ENCODE measurements at places on chromosomes 3 and 15. TPM values are rescaled to one million over a fixed set of nuclear protein-coding genes. Genes with fewer than 3 reads are reported as not detected.

DNA sequence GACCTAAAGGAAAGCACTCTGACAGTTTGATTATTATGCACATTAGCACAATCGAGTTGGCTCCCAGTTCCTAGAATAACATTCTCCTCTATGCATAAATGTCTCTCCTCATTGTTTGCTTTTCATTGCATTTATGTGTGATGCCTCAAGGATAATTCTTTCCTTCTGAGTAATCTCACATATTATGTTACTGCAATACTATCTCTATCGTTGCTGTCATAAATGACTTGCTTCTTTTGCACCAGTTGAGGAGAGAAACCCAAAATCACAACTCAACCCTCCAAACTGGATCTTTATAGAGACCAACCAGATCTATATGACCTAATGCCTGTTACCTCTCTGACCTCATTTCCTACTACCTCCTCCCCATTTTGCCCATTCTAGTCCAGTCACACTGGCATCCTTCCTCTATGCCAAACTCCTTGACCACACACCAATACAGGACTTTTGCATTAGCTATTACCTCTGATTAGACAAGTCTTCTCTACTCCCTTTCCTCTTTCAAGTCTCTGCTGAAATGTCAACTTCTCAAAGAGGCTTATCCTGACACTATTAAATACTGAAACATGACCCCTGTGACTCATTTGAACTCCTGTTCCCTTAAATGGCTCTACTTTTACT lies 1026.0 kb downstream of the TUSC7 start:
- no peaks in the 10 kb centered on the region for H3K27me3 ChIP-seq
- no peak overlapping the region for H3K27ac ChIP-seq
- no peak for DNase-seq
- no peak overlapping the region for H3K4me3 ChIP-seq
- no peaks in the 10 kb centered on the region for H3K4me1 ChIP-seq
- no peaks in the 10 kb centered on the region for H3K36me3 ChIP-seq

GRCh38 chr15:91128016-91128415 lies 28.0 kb downstream of the SV2B start:
- no peaks in the 10 kb centered on the region for H3K4me1 ChIP-seq
- no peaks in the 10 kb centered on the region for H3K27me3 ChIP-seq
- H3K27ac ChIP-seq, result no peak overlapping the region
- DNase-seq, result no peak
- no peak overlapping the region for H3K4me3 ChIP-seq

- no peaks in the 10 kb centered on the region for H3K4me1 ChIP-seq
- H3K36me3 ChIP-seq, result no peaks in the 10 kb centered on the region
- no peaks in the 10 kb centered on the region for H3K27me3 ChIP-seq
- H3K4me3 ChIP-seq, result no peak overlapping the region
These were observed 45.6 kb downstream of the RTP1 start for GRCh38 chr3:187242900-187243299.

GRCh38 chr3:77464111-77464688 lies 424.3 kb downstream of the ROBO2 start:
- DNase-seq, result no peak
- no peaks in the 10 kb centered on the region for H3K36me3 ChIP-seq
- no peaks in the 10 kb centered on the region for H3K27me3 ChIP-seq
- no peak overlapping the region for H3K27ac ChIP-seq

GRCh38 chr15:91793771-91794170 lies 59.7 kb upstream of the SLCO3A1 start:
- H3K36me3 ChIP-seq, result no peaks in the 10 kb centered on the region
- H3K4me3 ChIP-seq, result no peak overlapping the region
- H3K27me3 ChIP-seq, result no peaks in the 10 kb centered on the region
- H3K4me1 ChIP-seq, result no peaks in the 10 kb centered on the region
- DNase-seq, result no peak

GRCh38 chr3:111282024-111282423 lies 210.4 kb downstream of the NECTIN3 start:
- no peak overlapping the region for H3K4me3 ChIP-seq
- no peaks in the 10 kb centered on the region for H3K36me3 ChIP-seq
- H3K27ac ChIP-seq, result no peak overlapping the region
- no peaks in the 10 kb centered on the region for H3K4me1 ChIP-seq

GRCh38 chr3:167406876-167407492 lies 26.9 kb upstream of the ZBBX start:
- DNase-seq, result no peak
- no peaks in the 10 kb centered on the region for H3K4me1 ChIP-seq
- H3K27me3 ChIP-seq, result no peaks in the 10 kb centered on the region
- H3K36me3 ChIP-seq, result no peaks in the 10 kb centered on the region
- no peak overlapping the region for H3K27ac ChIP-seq
- no peak overlapping the region for H3K4me3 ChIP-seq

DNA sequence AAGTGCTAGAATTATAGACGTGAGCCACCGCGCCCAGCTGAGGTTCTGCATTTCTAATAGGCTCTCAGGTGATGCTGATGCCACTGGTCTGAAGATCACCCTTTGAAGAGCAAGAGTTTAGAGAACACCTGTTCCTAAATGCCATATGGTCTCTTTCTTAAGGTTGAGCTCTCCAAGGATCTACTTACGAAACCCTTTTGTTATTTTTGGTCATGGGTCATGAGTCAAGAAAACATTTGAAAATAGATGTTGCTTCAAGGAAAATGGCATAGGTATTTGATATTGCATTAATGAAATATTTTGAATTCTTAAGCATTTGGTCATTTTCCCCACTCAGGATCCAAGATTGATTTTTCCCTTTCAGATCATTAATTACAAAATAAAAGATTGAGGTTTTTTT lies 74.7 kb upstream of the SOX2 start:
- H3K36me3 ChIP-seq, result no peaks in the 10 kb centered on the region
- H3K27me3 ChIP-seq, result no peaks in the 10 kb centered on the region
- no peak overlapping the region for H3K27ac ChIP-seq
- H3K4me3 ChIP-seq, result no peak overlapping the region
- H3K4me1 ChIP-seq, result no peaks in the 10 kb centered on the region

GRCh38 chr15:88232771-88233201 lies 23.8 kb downstream of the NTRK3 start:
- H3K4me3 ChIP-seq, result no peak overlapping the region
- H3K27ac ChIP-seq, result no peak overlapping the region
- no peaks in the 10 kb centered on the region for H3K27me3 ChIP-seq

- no peaks in the 10 kb centered on the region for H3K4me1 ChIP-seq
- H3K4me3 ChIP-seq, result no peak overlapping the region
- no peaks in the 10 kb centered on the region for H3K36me3 ChIP-seq
These were observed 340.4 kb upstream of the KCNMB2 start for GRCh38 chr3:178195824-178196223.

GRCh38 chr3:179079537-179079936 lies 7.9 kb upstream of the ZMAT3 start:
- H3K27me3 ChIP-seq, result no peaks in the 10 kb centered on the region
- H3K36me3 ChIP-seq, result no peaks in the 10 kb centered on the region
- no peak overlapping the region for H3K4me3 ChIP-seq
- no peaks in the 10 kb centered on the region for H3K4me1 ChIP-seq
- no peak overlapping the region for H3K27ac ChIP-seq

- no peaks in the 10 kb centered on the region for H3K27me3 ChIP-seq
- no peaks in the 10 kb centered on the region for H3K4me1 ChIP-seq
- DNase-seq, result no peak
- no peak overlapping the region for H3K27ac ChIP-seq
These were observed 66.5 kb downstream of the DPH6 start for GRCh38 chr15:35479423-35479822.

GRCh38 chr15:20344601-20345400 lies 196.8 kb downstream of the GOLGA6L6 start:
- no peak overlapping the region for H3K4me3 ChIP-seq
- no peak for DNase-seq
- H3K27me3 ChIP-seq, result no peaks in the 10 kb centered on the region
- no peak overlapping the region for H3K27ac ChIP-seq
- H3K4me1 ChIP-seq, result no peaks in the 10 kb centered on the region

DNA sequence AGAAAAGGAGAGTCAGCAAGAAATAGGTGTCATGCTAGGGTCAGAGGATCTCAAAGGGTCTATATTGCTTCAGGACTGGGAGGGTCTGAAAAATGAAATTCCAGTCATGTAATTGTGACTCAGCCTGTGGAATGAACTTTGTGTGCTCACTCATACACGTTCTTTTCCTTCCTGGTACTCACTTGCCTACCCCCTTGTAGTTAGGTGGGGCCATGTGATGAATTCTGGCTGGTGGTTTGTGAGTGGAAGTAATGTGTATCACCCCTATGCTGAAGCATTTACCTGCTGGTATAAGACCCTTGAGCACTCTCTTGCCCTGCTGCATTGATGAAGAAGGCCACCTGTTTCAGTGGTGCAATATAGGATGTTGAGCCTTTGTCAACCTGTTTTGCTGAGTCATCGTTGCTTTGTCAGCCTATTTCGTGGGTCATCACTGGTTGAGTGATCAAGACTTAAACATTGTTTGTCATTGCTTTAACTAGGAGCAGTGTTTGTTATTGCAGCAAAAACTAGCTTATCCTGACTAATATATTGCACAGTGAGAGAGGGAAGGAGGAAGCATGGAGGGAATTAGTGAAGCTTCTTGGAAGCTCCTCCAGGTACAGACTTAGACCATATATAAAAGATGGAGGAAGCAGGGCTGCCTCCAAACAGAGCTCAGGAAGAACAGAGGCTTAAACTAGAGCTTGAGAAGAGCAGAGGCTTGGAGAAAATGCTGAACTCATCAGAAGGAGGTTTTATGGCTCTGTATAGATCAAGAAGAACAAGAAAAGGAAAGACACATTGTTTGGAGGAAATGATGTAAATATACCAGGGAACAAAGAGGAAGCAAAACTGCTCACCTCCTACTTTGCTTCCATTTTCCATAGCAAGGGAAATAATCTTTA lies 28.9 kb downstream of the TLNRD1 start:
- no peaks in the 10 kb centered on the region for H3K4me1 ChIP-seq
- peak overlapping the region; percentile 4 for H3K27ac ChIP-seq
- no peak for DNase-seq
- H3K36me3 ChIP-seq, result no peaks in the 10 kb centered on the region
- no peak overlapping the region for H3K4me3 ChIP-seq
- H3K27me3 ChIP-seq, result no peaks in the 10 kb centered on the region

GRCh38 chr3:159914426-159914825 lies 74.2 kb upstream of the IL12A start:
- no peak overlapping the region for H3K27ac ChIP-seq
- no peak for DNase-seq
- H3K4me3 ChIP-seq, result no peak overlapping the region
- no peaks in the 10 kb centered on the region for H3K27me3 ChIP-seq
- H3K4me1 ChIP-seq, result no peaks in the 10 kb centered on the region

GRCh38 chr3:130759692-130760338 lies 13.2 kb upstream of the PIK3R4 start:
- no peak overlapping the region for H3K4me3 ChIP-seq
- H3K36me3 ChIP-seq, result no peaks in the 10 kb centered on the region
- peak; percentile 40 for DNase-seq
- no peak overlapping the region for H3K27ac ChIP-seq
- no peaks in the 10 kb centered on the region for H3K4me1 ChIP-seq

GRCh38 chr3:71376503-71376902 lies 207.0 kb downstream of the FOXP1 start:
- no peaks in the 10 kb centered on the region for H3K27me3 ChIP-seq
- H3K4me3 ChIP-seq, result no peak overlapping the region
- no peaks in the 10 kb centered on the region for H3K4me1 ChIP-seq

DNA sequence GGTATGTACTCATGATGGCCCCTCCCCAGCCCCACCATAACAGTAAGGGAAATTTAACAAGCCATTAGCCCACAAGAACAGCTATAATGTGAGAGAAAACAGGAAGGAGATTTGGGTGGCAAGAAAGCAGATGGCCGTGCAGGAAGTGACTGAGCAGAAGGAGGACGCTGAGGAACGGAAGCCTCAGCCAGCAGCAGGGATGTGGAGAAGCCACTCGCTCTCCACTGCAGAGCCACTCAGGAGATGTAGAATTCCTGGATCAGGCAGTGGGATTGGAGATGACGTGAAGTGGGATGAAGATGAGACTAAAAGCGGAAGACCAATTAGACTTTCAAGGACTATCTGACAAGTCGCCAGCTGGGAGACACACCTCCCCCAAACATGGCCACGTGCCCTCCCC lies 31.2 kb downstream of the PRR23E start:
- no peaks in the 10 kb centered on the region for H3K27me3 ChIP-seq
- H3K27ac ChIP-seq, result no peak overlapping the region
- H3K4me3 ChIP-seq, result no peak overlapping the region
- no peak for DNase-seq

DNA sequence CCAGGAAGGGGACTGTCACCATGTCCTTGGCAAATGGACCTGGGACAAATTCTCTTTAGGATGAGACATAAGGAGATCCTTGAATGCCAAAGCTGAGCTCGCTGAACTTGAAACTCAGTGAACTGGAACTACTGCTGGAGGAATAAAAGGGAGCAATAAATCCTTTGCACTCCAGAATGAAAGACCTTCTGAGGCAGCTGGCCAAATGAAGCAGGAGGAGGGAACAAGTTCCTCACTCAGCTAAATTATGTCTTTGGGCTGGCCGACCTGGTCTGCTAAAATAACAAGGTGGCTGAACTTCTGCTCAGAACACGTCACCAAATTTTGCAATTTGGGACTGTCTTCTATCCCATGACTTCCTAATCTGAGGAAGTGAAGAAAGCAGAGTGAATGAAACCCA lies 314.7 kb downstream of the LPP start:
- H3K4me3 ChIP-seq, result no peak overlapping the region
- peak; percentile 77 for DNase-seq
- peak overlapping the region; percentile 81 for H3K27ac ChIP-seq
- no peaks in the 10 kb centered on the region for H3K27me3 ChIP-seq
- H3K36me3 ChIP-seq, result no peaks in the 10 kb centered on the region

DNA sequence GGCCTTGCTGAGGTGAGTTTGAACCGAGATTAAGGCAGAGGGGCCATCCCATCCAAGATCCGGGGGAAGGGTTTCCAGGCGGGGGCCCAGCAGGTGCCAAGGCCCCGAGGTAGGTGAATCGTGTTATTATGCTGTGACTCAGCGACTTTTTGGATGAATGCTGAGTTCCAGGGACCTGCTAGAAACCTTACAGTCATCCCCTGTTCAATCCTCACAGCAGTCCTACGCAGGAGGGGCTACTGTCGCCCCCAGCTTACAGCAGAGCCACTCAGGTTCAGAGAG lies 40.9 kb downstream of the DNAJB8 start:
- peaks cover 3% of the 10 kb centered on the region for H3K4me1 ChIP-seq
- no peaks in the 10 kb centered on the region for H3K36me3 ChIP-seq
- no peaks in the 10 kb centered on the region for H3K27me3 ChIP-seq
- no peak for DNase-seq
- no peak overlapping the region for H3K4me3 ChIP-seq

DNA sequence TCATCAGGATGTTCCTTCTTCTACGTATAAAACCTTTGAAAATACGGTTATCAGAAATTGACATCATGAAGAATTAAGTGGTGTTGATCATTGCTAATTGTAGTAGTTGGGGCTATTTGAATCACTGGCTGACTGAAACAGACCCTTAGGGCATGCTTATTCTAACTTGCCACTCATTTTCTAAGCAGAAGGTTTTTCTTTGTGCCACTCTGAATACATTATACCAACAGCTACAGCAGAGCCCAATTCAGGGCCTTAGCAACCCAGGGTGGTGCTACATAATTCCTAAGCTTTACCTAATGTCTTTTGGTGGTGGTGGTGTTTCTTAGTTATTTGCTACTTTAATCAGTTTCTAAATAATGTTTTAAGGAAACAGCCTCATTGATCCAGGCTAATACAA lies 524.2 kb downstream of the NLGN1 start:
- no peaks in the 10 kb centered on the region for H3K27me3 ChIP-seq
- H3K4me1 ChIP-seq, result no peaks in the 10 kb centered on the region
- H3K4me3 ChIP-seq, result no peak overlapping the region
- no peak overlapping the region for H3K27ac ChIP-seq

Gene COL6A5
- total RNA-seq, result not detected

Gene RETNLB
- total RNA-seq, result not detected

Gene GOLGA6L9
- 2.1 TPM for total RNA-seq

Gene C2CD4A
- total RNA-seq, result 0.30 TPM

Gene LRRK1
- 31.5 TPM for total RNA-seq

Gene RTP4
- 1.0 TPM for total RNA-seq

Gene CLDN16
- not detected for total RNA-seq

Gene ESYT3
- 7.3 TPM for total RNA-seq

All from tibial nerve (tissue), 4 donors.